Activated naive CD8-positive, alpha-beta T cell treated with anti-CD3 and anti-CD28 coated beads, Interleukin-2, amount 10 ng/mL, durations not matched to agents 7 days and 5 days (primary cell): ENCODE measurements at places on chromosomes 13 and 19.

DNA sequence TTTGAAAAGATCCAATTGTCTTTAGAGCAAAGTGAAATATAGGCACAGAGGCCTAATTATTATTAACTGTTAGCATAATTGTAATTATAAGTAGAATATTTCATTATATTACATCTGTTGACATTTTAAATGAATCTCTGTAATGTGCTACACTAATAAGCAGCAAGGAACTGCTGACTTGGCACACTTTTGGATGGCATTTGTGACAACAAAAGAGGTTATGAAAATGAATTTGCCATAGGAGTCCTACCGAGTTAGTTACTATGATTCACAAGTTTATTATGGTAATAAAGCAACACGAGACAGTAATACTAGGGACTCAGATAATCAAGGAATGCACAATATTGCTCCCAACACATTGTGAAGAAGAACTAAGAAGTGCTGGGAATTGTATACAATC, 213.8 kb upstream of the PCDH9 start:
- DNase-seq, result no peak

DNA sequence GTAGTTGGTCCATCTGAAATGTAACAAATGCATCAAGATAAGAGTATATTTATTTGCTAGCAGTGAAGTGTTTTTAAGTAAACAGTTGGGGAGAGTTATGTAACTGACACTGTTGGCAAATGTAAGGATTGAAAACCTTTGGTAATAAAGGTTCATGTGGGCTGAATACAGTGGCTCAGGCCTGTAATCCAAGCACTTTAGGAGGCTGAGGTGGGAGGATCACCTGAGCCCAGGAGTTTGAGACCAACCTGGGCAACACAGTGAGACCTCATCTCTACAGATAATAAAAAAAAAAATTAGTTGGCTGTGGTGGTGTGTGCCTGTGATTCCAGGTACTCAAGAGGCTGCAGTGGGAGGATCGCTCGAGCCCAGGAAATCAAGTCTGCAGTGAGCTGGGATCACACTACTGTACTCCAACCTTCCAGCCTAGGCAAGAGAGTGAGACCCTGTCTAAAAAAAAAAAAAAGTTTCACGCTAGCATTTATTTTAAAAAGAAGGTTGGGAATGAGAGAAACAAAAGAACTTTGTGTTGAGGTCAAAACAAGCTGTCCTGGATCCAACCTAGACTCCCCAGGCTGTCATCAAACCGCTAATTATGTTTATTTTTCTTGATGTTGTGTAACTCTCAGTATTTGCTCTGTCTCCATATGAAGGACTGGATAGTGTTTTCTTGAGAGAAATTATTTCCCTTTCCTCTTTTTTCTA, 20.7 kb downstream of the SETDB2 start:
- no peak for DNase-seq

DNA sequence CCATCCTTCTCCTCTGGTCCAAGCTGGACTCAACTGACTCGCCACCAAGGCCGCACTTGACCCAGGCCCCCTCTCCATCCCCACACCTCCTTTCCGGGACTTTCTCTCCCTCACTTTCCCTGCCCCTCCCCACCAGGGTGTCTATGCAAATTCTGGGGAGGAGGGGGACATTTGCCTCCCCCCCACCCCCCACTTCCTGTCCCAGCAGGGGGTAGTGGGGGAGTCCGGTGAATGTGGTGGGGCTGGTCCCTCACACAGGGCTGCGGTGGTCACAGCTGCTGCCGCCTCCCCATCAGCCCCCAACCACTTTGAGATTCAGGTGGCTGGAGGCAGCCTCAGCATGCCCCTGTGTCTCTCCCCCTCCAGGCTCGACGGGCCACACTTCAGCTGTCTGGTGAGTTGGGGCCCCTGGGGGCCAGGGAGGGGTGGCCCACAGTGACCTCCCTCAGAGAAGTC, 870 bp downstream of the SPIB start:
- DNase-seq, result no peak

DNA sequence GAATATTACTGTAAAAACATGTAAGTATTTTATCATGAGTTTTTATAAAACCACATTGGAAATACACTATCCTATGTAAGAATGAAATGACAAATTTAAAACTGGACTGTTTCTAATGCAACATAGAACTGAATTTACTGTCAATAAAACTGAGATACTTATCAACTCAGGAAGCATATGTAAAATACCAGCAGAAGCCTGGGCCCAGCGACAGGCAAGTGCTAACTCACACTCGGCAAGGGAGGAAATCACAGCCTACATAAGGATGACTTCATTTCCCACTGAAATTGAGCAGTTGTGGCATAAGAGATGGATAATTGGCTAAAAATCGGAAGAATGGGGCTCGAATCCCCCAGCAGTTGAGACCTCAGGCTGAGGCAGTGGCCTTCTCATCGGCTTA, 12.1 kb downstream of the PROZ start:
- no peak for DNase-seq

GRCh38 chr13:73958657-73959397, 175.4 kb downstream of the KLF12 start:
- DNase-seq, result no peak

- DNase-seq, result no peak
These were observed 181.0 kb upstream of the GPR12 start for GRCh38 chr13:26941345-26942174.

DNA sequence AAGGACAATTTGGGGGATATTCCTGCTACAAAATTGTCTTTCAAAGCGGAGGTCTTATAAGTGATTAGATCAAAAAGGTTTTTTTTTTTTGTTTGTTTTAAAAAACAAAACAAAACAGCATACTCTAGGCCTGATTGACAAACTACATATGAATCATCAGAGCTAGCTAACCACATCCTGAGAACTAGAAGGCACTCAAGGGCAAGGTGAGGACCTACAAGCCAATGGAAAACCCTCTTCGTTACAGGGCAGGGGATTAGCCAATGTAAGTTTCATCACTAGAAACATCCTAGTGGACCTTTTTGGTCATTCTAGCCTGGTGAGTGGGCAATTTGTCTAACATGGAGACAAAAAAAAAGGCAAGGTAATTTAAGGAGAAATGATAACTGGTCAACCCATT, 428.6 kb downstream of the RFC3 start:
- DNase-seq, result no peak

GRCh38 chr19:4993683-4994082, 24.8 kb downstream of the KDM4B start:
- DNase-seq, result no peak
